ENCODE measurements at places on chromosomes 4 and X. TPM values are rescaled to one million over a fixed set of nuclear protein-coding genes. Genes with fewer than 3 reads are reported as not detected.

GPR173 gene
- 1.9 TPM for total RNA-seq

NBDY gene
- 3.8 TPM for total RNA-seq

MAGEE2 gene
- not detected for total RNA-seq

POU3F4 gene
- total RNA-seq, result not detected

UBQLN2 gene
- 4.1 TPM for total RNA-seq

CLTRN gene
- total RNA-seq, result 0.26 TPM

FRAS1 gene
- 0.26 TPM for total RNA-seq

FBXL5 gene
- total RNA-seq, result 86.1 TPM

DCUN1D4 gene
- total RNA-seq, result 70.7 TPM

DCAF12L1 gene
- total RNA-seq, result not detected

PABPC4L gene
- 0.47 TPM for total RNA-seq

MAGEA11 gene
- total RNA-seq, result not detected

STOX2 gene
- 1.1 TPM for total RNA-seq

TMSB15A gene
- total RNA-seq, result 2.0 TPM

CT45A1 gene
- not detected for total RNA-seq

EOLA1 gene
- 12.6 TPM for total RNA-seq

RAP1GDS1 gene
- total RNA-seq, result 39.2 TPM

PCSK1N gene
- 0.09 TPM for total RNA-seq

AMOT gene
- total RNA-seq, result 10.7 TPM

ADGRL3 gene
- total RNA-seq, result not detected

SLC2A9 gene
- 2.5 TPM for total RNA-seq

GPM6B gene
- 7.7 TPM for total RNA-seq

TASL gene
- not detected for total RNA-seq

AWAT2 gene
- total RNA-seq, result not detected

SOD3 gene
- 22.5 TPM for total RNA-seq

PRDM8 gene
- total RNA-seq, result 2.1 TPM

CYSLTR1 gene
- total RNA-seq, result 0.26 TPM

MAGEA9B gene
- total RNA-seq, result not detected

MAGEA1 gene
- not detected for total RNA-seq

PLXNB3 gene
- total RNA-seq, result 0.95 TPM

UGT2B17 gene
- not detected for total RNA-seq

UGT2A3 gene
- not detected for total RNA-seq

GPC3 gene
- 0.63 TPM for total RNA-seq

VCX3B gene
- total RNA-seq, result not detected

TLR7 gene
- not detected for total RNA-seq

DAPP1 gene
- total RNA-seq, result 0.09 TPM

LIMCH1 gene
- total RNA-seq, result 0.17 TPM

TMEM33 gene
- total RNA-seq, result 18.0 TPM

GRIA2 gene
- not detected for total RNA-seq

Measured in bronchial smooth muscle cell (primary cell).